ENCODE measurements at places on chromosomes 5 and 9.

DNA sequence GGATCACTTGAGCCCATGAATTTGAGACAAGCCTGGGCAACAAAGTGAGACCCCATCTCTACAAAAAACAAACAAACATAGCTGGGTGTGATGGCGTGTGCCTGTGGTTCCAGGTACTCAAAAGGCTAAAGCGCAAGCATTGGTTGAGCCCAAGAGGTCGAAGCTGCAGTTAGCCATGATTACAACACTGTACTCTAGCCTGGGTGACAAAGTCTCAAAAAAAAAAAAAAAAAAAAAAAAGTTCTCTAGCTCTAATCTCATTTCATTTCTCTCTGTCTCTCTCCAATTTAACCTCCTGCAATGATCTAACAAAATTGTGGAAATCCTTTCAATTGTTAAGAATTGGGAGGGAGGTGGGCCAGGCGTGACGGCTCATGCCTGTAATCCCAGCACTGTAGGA lies 33.3 kb downstream of the LPAR1 start:
- DNase-seq, result no peak

GRCh38 chr5:38756068-38756467 lies 89.7 kb upstream of the OSMR start:
- DNase-seq, result no peak

- no peak for DNase-seq
Measured at GRCh38 chr5:38447786-38448185, 108.7 kb downstream of the LIFR start.

GRCh38 chr5:62134811-62135210 lies 171.2 kb upstream of the KIF2A start:
- DNase-seq, result no peak

GRCh38 chr5:154923441-154924430 lies 14.3 kb downstream of the GEMIN5 start:
- DNase-seq, result no peak

GRCh38 chr5:172841-173251 lies 18.4 kb upstream of the LRRC14B start:
- no peak for DNase-seq

All from non-pigmented ciliary epithelial cell (primary cell).